T follicular helper cell (primary cell): ENCODE measurements at places on chromosomes 1 and 21.

DNA sequence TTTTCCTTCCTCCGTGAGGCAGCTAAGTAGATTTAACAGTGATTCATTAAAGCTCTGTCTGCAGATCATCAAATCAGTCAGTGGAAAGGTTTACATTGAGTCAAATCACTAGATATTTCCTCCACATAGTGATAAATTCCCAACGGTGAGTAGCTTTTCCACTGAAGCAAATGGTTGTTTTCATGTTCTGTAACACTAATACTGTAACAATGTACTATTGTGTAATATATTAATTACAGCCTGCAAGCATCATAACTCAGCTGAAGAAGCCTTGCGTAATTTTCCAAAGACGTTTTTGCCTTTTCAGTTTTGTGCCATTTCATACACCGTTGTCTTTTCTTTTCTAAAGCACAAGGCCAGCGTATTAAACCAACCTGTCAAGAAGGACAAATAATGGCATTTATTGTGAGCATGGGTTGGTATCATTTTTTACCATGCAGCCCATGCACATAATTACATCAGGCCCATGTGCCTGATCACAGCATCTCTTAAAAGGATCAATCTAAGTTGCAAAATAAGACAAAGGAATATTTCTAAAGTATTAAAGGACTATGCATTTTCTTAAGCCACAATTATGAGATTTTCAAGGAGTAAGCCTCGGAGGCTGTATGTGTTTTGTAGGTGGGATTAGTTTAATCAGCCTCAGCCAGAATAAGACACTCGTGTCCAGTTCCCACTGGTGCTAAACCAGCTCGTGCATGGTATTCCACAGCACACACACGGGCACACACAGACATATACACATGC lies 16.7 kb upstream of the PDE9A start:
- DNase-seq, result no peak

DNA sequence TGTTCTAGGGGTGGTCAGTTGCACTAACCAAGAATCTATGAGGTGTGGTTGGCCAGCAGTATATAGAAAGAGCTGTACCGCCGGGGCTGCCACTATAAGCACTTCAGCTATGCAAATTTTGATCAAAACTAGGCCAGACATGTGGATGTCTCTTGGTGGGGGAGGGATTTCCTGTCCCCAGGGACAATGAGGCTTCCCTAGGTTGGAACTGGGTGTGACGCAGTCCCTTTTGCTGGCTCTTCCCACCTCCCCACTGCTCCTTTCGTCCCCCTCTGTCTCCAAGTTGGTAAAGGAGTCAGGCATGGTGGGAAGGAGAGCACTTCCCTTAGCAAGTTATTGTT lies 13.6 kb downstream of the SDCCAG8 start:
- no peak for DNase-seq

GRCh38 chr1:231611111-231611510 lies 15.5 kb upstream of the DISC1 start:
- no peak for DNase-seq

- no peak for DNase-seq
Measured at GRCh38 chr1:1069711-1070676, 4.1 kb downstream of the RNF223 start.

DNA sequence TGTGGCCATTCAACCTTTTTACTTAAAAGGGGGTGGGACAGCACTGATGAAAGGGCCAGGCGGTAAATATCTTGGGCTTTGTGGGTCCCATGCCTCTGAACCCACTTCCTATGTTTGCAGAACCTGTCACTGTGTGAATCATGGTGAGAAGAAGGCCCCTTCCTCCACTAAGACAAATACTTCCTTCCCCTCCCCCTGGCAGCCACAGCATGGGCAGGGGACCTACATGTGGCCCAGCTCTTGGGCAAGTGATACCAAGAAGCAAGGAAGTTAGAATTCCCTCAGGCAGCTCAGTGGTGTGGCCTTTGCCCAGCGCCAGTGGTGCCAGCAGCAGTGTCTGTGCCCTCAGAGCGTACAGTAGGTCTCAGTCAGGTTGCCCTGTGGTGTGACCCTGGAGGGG lies 168.6 kb downstream of the TRIM33 start:
- DNase-seq, result no peak

DNA sequence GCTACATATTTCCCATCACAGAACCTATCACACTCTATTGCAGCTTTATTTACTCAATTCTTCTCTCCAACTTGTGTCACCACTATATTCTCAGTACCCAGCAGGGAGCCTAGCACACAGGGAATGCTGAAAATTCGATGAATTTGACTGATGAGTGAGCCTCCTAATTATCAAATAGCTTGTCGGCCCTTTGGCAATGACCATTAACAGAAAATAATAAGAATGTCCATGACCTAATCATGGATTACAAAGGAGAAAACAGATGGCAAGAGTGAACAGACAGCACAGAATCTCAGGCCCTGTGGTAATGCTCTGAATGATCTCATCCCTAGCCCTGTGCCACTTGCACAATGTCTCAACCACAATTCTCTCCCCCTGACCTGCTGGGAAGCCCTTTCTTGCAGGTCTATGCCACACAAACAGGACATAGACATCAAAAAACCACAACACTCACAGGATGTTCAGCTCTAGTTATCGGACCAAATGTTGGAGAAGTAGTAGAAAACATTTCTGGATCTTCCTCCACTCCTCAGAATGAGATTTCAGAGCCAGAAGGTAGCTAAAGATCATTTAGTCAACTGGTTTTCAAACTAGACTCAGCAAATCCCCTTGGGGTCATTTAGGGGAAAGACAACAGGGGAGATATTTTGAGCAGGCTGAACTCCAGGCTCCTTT lies 68.4 kb downstream of the LUZP1 start:
- DNase-seq, result no peak

DNA sequence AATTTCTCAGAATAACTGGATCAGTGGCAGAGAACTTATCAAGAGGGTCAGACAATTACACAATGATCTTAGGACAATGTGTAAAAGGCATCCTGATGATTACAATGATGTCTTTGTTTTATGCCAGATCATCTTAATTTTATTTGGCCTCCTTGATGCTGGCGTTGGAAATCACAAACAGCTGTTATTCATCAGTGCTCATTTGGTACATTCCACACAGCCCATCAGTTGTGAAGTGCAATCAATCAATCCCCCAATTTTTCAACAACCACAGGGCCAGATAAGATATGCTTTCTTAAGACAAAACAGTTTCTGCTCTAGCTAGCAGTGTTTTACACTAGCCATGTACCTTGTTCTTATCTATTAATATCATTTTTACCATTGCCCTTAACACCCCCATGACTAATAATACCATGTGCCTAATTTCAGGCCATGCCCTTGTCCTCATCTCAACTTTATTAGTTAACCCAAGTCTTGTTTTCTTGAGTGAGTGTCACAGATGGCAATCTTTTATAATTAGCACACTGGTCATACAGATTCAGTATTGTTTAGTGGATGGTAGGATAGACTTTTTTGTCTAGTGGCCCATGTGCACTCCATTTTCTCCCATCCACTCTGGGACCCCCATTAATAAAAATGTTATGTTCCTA lies 40.8 kb upstream of the COL24A1 start:
- DNase-seq, result no peak

GRCh38 chr1:231393668-231394067 lies 28.4 kb downstream of the EGLN1 start:
- no peak for DNase-seq

DNA sequence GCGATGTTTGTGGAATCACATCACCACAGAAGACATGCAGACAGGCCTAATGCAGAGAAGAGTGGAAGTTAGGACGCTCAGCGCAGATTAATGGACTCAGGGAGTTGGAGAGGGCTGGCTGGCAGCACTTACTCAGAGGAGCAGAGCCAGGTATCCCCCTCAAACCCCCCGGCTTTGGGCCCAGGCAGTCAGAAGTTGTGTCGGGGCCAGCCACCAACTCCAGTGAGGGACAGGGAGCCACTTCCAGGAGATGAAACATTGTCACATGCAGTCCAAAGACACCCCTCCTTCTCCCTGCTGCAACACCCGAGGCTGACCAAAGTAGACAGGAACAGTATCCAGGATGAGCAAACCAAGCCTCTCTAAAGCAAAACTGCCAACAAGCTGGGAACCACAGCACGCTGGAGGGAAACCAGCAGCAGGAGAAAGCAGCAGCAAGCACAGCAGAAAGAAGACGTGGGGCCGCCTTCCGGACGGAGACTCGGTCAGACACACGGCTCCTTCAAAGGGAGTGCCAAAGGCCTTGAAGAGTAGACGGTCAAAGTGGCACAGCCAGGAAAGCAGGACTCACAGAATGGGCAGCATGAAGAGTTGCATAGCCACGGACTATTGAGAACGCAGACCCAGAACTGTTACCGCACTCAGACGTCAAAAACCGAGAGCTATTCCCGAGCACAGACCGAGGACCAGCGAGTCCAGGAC lies 149.3 kb downstream of the PCBP3 start:
- no peak for DNase-seq

- no peak for DNase-seq
Measured at GRCh38 chr1:186534401-186534800, 73.5 kb upstream of the PDC start.

DNA sequence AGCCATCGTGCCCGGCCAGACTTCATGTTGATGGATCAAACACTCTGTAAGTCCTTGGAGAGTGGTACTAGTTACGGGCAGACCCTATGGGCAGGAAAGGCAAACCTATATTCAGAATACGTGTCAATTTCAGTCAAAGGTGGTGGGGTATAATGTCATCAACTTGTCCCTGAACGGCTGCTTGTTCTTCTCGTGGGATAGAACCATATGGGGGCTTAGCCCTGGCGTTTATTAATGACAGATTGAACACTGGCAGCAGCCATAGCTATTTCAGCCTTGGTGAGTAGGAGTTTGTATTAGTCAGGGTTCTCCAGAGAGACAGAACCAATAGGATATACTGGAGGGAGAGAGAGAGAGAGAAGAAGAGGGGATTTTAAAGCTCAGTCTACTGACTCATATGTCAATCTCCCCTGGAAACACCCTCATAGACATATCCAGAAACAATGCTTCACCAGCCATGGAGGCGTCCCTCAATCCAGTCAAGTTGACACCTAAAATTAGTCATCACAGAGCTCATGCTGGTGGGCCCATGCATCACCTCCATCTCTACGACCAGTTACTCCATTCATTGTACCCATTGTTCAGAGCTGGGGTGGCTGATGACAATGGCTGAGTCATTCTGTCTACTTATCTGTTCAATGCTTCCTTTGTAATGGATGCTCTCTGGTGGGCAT lies 16.1 kb upstream of the AQP10 start:
- DNase-seq, result no peak

DNA sequence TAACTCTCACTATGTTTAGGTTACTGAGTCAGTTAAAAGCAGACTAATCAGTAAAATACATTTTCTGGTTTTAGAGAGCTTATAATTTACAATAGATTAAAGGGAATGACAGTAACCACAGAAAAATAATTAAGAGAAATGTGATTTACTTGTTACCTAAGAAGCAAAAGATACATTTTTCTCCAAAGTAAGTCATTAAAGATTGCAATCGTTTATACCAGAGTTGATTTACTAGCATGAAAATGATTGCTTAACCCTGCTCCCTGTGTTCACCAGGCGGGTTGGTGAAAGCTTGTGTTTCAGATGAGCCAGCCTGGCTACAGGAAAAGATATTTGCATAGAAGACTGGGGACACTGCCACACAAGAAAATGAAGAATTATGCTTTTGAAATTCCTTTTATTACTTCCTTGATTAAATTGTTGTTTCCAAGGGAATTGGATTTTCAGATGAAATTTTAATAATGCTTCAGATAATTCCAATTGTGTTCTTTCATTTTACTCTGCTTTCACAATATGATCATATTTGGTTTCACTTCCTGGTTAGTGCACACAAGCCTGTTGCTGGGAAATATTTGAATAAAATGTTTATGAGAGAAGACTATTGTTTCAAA lies 27.9 kb downstream of the LRRC8B start:
- DNase-seq, result no peak

- DNase-seq, result no peak
Measured at GRCh38 chr1:218171302-218171893, 113.7 kb upstream of the RRP15 start.

DNA sequence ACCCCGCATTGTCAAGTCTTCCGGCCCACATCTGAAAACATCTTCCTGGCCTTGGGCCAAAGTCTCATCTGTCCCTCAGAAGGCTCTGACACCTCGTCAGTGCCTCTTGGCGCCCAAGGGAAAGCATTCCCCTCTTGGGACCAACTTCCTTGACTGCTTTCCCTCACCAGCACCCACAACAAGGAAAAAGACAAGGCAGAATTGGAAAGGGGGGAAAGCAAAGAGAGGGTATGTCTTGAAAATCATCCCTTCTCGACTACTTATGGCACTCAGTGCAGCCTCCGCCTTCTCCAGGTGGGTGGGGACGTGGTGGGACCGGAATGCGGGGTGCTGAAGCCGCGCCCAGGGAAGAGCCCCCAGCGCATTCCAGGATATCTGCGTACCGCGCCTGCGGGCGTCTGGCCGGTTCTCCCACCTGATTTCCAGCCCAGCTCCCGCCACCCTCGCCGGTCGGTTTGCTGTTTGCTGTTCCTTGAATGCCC lies 554 bp upstream of the SLC39A1 start:
- DNase-seq, result no peak

DNA sequence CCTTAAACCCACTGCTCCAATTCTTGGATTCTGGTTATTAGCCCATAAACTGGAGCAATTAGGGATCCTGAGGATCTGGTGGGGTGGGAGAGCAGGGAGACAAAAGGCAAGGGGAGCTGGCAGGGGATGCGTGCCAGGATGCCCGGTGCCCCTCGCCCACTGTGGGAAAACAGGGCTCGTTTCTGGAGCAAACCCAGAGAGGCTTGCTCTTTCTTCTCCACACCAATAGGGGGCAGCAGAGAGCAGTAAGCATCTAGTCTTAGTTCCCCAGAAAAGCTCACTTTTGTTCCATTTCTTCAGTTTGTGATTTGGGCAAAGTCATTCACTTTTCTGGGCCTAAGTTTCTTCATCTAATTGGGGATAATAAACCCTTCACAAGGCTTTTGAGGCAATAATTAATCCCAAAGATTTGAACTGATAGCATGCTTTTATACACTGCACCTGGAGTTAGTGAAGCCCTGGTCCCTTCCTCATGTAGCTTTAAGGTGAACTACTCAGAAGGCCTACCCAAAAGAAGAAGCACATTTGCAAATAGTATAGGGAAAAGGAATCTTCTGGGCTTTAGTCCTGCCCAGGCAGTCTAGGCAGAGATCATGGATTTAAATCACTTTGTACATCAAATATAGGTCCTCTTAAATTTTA lies 160.6 kb upstream of the USP24 start:
- DNase-seq, result no peak

GRCh38 chr1:201307760-201308499 lies 24.6 kb downstream of the PKP1 start:
- no peak for DNase-seq

GRCh38 chr1:212607913-212608391 lies 609 bp upstream of the ATF3 start:
- DNase-seq, result no peak

DNA sequence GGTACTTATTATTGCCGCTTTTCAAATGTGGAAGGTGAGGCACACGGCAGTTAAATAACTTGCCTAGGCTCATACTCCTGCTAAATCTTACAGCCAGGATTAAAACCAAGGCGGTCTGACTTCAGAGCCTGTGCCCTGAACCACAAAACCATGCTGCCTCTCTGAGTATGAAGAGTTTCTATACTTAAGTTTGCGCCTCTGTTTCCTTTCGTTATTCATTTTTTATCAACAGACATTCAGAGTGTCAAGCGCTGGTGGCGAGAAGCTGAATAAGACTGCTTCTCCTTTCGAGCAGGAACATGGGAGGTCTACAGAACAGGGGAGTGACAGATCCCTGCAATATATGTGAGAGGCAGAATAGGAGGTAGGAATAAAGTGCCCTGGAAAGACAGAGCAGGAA lies 96.0 kb upstream of the DUSP10 start:
- DNase-seq, result no peak
